Motor neuron (in vitro differentiated cells): ENCODE measurements at places on chromosomes 1 and 21.

GRCh38 chr1:211647711-211648121 lies 27.7 kb downstream of the NEK2 start:
- no peak for ATAC-seq

GRCh38 chr1:110538075-110538474 lies 19.1 kb upstream of the KCNA10 start:
- ATAC-seq, result peak; percentile 87

- no peak for ATAC-seq
Measured at GRCh38 chr1:239233626-239234025, 152.7 kb upstream of the CHRM3 start.

- no peak for ATAC-seq
Measured at GRCh38 chr1:193318347-193318746, 131.9 kb upstream of the B3GALT2 start.

GRCh38 chr1:20469406-20470076 lies 16.5 kb downstream of the CAMK2N1 start:
- ATAC-seq, result no peak

DNA sequence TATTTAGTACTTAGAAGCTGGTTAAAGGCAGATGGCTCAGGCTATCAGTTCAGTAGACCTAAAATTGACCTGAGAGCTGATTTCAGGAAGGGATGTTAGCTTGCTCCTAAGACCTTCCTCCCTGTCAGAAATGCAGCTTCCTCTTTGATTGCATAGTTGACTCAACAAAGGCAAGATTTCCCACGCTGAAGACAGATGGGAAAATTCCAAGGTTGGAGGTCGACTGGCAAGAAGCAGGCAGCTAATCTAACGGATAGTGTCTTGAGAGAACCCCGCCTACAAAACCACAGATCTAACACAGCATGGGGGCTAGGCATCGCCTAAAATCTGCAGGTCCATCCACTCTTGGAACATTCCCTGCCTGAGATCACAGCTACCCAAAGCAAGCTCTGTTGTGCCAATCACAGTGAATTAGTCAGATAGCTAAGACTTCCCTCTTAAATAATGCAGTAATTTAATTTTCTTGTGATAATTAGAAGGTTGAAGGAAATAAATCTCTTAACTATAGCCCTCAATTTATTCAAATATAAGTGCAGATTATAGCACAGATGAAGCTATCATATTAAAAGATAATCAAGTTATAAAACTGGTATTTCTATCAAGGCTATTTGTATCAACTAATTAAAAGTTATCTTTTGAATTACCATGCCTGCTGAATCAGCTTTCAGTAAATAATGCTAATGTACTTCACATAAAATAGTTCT lies 357.8 kb upstream of the SGIP1 start:
- ATAC-seq, result peak; percentile 30
